ENCODE measurements at places on chromosomes 6 and 20.

DNA sequence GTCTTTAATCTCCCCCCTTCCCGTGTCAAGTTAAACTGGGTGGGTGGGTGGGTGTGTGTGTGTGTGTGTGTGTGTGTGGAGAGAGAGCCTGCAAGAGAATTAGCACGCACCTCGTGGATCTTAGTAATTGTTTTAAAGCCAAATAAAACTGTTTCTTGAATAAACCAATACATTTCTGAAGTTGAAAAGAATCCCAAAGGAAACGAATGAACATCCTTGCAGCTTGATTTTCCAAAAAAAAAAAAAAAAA, 381 bp upstream of the BICRAL start:
- DNase-seq: no peak

- no peak for DNase-seq
Measured at GRCh38 chr6:142507065-142507464, 205.3 kb downstream of the ADGRG6 start.

DNA sequence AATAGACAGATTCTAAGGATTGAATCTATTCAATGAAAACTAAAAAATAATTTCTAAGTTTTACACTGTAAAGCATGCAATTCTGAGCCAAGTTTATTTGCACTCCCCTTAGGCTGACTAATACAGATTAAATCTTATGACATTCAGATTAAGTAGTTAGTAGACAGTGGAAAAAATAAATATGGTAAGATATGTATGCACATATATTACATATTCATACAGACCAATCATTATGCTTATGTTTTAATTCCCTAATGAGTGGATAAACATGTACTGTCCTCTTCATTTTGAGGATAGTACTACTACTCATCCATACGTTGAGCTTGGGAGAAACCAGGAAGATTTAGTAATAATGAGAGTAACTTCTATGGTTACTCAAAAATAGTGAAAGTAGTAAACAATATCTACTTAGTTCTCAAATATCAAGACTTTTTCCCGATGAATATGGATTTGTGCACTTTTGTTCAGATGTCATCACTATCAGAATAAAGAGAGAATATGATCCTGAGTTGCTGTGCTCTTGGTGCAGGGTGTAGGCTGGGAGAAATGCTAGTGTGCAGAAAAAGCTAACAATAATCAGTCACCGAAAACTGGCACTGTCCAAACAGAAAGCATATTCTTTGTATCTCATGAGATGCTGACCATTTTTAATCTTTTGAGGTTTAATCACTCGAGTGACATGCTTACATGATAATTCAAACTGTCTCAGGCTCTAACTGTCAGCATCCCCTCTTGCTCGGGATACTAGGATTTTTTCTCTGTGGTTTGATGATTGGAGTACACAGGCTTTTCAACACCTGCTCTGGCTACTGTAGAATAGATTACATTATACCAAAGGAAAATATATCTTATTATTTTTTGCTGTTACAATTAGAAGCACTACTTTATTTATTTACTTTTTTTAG, 111.6 kb downstream of the EPHA7 start:
- DNase-seq: no peak

GRCh38 chr6:28940858-28941683, 17.3 kb upstream of the TRIM27 start:
- peak; percentile 70 for DNase-seq

DNA sequence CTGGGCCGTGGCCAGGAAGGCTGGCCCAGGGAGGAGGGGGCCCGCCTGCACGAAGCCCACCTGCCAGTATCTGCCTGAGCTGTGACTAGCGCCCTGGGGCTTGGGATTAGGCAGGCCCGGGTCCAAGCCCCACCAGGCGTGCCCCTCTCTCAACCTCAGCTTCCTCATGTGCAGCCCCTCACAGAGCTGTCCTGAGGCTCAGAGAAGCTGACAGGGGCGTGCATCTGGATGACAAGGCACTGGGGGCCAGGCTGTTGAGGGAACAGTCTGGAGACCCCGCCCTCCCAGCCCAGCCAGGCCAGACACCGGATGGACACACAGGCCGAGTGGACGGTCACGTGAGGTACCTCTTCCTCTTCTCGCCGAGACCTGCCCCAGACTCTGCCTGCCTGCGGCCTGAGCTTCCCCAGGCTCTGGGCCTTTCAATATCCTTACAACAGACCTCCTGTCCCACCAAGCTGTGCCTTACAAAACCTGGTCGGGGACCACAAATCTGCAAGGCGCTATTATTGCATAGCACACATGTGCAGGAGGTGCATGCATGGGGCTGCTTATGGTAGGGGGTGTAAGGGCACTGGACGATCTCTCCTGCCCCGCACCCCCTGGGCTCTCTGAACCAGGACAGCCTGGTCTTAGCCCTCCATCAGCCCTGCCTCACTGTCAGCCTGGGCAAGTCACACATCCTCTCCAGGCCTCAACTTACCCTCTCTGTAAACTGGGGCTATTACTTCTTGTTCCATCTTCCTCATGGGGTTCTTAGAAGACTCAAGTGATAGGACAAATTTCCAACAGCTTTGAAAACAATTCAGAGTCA, 20.0 kb downstream of the NOL4L start:
- DNase-seq: peak; percentile 75

DNA sequence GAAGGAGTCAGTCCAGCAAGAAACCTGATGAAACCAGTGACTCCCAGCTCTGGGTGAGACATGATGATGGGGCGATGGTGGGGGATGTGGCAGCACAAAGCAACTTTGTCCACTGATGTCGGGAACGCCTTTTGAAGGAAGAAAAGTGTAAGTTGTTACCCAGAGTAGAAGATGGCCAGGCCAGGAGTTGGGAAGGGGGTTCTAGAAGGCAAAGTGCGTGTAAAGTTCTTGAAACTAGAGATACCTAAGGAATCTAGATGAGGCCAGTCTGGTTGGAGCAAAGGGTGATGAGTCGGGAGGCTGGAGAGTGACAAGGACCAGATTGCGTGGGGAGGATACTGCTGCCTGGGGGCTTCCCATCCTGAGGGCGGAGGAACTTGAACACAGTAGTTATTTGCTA, 117.0 kb downstream of the PHACTR3 start:
- no peak for DNase-seq

- no peak for DNase-seq
Measured at GRCh38 chr6:131225959-131226358, 90.7 kb downstream of the AKAP7 start.

DNA sequence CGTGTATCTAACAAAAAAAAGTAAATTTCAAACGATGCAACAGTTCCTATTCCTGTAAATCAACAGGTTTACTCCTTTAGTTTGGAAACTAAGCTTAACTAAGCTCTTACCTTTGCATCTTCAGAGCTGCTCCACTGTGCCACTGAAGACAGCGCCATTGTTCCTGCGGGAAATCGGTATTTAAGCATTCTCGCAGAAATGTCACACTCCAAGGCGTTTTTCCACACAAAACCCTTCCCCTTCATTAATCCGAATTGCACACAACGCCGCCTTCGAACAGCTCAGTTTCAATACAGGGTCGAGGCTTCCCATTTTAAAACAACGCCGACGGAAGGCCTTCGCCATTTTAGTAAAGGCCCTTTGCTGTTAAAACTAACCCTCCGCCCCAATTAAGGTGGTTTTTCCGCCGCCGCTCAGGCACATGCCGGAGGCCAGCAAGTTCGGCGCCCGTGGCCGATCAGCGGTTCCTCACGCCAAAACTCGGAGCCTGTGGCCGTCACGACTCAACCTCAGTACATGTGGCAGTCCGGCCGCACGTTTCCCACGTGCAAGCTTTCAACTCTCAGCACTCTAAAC, 35.4 kb upstream of the SYNCRIP start:
- DNase-seq: no peak

DNA sequence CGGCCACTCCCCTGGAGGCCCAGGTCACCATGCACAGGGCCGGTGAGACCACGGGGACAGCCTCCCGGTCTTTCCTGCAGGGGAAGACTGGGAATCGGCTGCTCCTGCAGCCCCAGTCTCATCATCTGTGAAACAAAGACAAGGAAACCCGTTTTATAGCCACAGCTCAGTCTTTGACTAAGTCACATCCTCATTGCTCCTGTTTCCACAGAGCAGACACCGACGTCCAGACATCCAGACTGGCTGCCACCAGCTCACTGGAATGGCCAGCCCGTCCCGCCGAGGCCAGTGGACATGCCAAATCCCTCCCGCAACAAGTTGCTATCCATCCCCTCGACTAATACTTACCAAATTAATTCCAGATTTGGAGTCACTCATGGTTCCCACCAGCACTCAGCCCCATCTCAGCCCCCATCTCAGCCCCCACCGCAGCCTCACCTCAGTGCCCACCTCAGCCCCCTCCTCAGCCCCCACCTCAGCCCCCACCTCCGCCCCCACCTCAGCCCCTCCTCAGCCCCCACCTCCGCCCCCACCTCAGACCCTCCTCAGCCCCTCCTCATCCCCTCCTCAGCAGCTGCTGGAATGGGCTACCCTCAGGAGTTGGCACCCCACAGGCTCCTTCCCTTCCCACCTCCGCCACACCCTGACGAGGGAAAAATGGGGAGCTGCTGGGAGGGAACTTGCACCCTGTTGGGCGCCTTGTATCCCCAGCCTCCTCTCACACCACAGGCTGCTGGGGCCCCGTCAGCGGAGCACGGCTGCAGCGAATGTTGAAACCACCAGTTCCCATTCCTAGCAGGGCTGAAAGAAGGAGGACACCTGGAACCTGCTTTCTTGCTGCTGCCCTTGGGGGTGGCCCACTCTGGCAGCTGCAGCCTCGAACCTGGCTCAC, 48.7 kb downstream of the YTHDF1 start:
- no peak for DNase-seq
